ENCODE measurements at places on chromosomes 3 and 15.

DNA sequence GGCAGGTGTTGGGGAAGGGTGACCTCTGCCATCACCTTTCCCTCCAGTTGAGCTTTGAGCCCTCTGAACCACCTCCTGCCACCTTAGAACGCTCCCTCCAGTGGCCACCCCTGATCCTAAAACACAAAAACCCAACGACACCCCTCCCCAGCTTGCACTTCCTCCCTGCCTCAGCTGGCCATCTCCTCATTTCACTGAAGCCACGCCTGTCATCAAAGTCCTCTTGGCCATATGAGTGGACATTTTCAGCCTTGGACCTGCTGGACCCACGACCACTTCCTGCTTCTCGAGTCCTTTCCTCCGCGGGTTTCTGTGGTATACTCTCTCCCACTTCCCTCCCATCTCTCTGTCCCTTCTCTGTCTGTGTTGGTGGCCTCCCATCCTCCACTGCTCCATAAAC lies 48.5 kb upstream of the NR2C2 start:
- no peak for DNase-seq

DNA sequence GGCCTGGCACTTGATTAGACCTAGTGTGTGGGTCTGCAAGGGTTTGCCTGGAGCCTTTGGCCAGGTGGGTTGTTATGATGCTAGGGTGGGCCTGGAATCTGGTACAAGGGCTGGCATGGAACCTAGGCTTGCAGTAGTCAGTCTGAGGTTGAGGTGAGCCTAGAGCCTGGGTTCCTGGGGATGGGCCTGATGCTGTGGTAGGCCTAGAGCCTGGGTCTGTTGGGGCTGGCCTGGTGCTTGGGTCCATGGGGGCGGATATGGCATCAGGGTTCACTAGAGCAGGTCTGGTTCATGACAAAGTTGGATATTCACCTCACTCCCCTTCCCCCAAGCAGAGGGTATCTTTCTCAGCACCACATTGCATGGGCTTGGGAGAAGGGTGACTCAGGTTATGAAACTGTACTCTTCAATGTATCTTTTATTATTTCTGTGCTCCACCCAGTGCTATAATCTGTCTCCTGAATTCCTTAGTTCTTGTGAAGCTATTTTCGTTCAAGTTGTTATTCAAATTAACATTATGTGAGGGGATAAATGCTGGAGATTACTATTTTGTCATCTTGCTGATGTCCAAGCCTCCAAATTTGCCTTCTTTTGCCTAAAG lies 274.4 kb downstream of the NFKBIZ start:
- no peak for DNase-seq

DNA sequence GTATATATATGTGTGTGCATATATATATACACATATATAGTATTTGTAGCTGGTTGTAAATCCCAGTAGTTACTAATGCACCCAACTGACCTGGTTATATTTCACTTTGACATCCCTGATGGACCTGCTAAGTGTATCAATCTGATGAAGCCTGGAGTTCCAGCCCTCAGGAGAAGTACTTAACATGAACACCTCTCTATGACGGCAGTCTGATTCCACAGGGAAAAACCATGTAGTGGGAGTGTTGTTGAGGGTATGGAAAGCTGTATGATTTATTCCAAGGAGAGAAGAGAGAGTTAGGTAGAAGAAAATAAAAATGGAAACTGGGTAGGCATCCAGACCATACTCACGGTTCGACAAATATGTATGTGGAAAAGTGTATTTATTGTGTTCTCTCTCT lies 531.2 kb upstream of the SEMA6D start:
- DNase-seq, result no peak

DNA sequence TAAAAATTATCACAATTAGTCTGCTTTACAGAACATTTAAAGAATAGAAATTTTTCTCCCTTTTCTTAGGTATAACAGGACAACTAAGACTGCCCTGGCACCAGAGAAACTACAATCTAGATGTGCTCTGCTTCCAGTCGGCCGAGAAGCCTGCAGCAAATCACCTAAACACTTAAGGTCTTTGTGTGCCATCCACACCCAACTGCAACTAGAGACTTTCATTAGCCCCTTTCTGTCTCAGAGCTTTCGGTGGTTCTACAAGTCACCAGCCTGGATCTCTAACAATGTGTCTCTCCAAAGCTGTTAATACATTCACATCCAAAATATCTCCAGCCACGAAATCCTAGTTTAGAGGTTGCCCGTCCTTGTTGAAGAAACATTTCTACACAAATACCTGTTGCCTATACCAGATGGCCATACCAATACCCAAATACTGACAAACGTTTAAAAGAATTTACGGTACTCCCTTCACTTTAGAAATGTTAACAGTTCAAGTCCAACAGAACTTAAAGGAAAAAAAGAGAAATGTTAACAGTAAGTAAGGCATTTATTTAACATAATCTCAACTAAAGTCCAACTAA lies 6.7 kb downstream of the PRC1 start:
- DNase-seq, result no peak

- DNase-seq, result no peak
Observed at GRCh38 chr15:33494306-33494705, 183.5 kb downstream of the RYR3 start.

DNA sequence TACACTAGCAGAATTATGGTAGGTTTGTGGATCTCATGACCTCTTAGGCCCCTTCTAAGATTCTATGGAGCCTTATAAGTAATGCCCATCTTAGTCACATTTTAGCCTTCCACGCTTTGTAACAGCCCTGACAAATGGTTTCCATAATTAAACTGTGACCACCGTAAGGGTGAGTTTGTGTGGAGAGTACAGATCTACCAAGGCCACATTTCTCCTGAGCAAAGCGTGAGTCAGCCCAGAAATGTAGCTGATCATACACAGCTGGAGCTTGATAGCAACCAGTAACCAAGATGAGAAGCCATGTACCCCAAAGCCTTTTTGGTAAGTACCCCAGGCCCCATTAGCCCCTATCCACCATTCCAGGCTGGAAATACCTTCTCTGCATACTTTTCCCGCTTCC lies 31.7 kb downstream of the CHAC1 start:
- no peak for DNase-seq

GRCh38 chr15:70376031-70376928 lies 278.6 kb upstream of the TLE3 start:
- peak; percentile 67 for DNase-seq

GRCh38 chr15:79680720-79681119 lies 216.1 kb downstream of the MTHFS start:
- DNase-seq, result no peak

- DNase-seq, result no peak
Observed at GRCh38 chr15:73648014-73648295, 14.8 kb upstream of the NPTN start.

DNA sequence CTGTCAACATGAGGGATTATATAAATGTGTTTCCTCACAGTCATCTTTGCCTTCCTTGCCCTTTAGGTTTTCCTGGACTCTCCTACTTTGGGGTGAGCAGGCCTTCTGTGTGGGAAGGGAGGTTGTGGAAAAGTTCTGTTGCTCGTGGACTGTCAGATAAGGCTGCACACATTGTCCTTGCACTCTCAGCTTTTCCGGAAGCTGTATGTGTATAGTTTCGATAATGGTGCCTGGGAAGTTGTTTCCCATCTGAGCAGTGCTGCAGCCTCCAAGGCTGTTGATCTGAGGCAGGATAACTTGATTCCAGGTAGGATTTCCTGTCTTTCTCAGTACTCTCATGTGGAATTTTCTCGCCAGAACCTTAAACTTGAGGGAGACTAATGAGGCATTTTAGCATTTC lies 297.8 kb upstream of the AZI2 start:
- no peak for DNase-seq

DNA sequence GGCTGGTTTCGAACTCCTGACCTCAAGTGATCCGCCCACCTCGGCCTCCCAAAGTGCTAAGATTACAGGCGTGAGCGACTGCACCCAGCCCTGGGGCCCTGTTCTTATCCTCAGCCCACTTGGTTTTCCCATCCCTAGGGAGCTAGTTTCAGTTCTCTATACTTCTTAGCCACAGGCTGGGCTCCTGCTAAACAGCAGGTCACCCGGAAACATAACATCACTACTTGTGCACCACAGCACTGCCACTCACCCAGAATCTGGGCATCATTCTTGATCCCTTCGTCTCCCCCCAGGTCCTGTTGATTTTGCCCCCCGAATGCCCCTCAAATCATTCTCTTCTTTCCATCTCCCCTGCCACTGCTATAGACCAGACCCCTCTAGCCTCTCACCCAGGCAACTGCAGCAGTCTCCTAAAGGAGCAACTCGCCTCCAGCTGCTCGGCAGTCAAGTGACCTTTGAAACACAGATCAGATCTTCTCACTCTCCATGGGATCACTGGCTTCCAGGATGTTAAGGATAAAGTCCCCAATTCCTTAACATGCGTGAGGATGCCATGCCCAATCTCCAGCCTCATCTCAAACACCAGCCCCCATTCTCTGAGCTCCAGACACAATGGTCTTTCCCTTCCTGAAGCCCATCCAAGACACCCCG lies 5.6 kb upstream of the AP3S2 start:
- DNase-seq, result no peak

DNA sequence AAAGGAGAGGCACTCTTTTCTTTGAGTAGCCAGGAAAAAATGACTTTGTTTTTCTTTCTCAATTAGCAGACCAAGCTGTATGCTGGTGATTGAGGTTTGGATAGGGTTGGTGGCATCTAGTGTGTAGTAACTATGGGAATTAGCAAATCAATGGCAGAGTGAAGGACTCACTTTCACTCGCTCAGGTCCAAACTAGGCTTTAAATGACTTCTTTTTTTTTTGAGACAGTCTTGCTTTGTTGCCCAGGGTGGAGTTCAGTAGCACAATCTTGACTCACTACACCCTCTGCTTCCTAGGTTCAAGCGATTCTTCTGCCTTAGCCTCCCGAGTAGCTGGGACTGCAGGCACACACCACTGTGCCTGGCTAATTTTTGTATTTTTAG lies 35.9 kb downstream of the PRKCI start:
- DNase-seq, result no peak

GRCh38 chr3:100068826-100069225 lies 45.5 kb downstream of the FILIP1L start:
- peak; percentile 37 for DNase-seq

DNA sequence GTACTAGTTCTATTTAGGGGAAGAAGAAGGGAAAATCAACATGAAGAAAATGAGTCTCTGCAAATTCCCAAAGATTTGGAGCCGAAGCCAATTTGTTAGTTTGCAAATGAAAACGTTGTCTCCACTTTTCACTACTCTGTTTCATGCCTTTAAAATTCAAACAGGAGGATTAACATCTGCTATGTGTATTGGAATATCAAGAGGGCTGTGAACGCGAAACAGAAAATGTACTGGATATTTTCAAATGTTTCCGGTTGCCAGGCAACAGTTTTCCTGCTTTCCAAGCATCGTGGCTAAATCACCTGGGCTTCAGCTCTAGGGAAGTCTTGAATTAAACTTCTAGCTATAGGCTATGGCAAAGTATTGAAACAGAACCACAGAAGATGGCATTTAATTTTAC lies 172.8 kb downstream of the KCNMB2 start:
- DNase-seq, result peak; percentile 27

GRCh38 chr15:92226020-92226612 lies 167.6 kb upstream of the ST8SIA2 start:
- no peak for DNase-seq

DNA sequence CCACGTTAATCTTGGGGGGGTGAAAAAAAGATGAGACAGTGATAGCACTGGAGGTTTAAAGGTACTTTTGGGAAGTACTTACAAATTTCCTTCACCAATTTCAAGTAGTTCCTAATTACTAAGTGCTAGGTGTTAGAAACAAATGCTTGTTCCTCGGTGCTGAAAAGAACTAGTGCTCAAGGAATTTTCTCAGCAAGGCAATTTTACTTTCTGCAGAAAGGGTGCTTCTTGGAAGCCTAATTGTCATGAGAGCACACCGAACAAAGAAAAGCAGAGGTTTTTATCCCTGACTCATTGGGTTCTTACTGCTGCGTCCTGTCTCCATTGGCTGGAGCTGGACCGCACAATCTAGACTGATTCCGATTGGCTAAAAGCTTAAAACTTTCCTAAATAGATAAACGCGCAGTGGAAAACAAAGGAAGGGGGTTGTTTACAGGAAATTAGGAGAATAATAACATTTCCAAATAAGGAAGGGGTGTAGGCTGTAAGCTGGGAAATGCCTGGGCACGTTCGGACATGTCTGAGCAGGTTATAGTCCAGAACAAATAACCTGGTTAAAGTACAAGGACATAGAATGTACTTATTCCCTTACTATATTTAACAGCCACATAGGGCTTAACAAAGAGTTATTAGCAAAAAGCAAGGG lies 49.6 kb downstream of the CHD2 start:
- DNase-seq, result no peak

GRCh38 chr3:143731776-143732175 lies 116.5 kb downstream of the SLC9A9 start:
- peak; percentile 76 for DNase-seq

- DNase-seq, result no peak
Observed at GRCh38 chr15:82132742-82133141, 86.9 kb upstream of the MEX3B start.

GRCh38 chr15:41494922-41495735 lies 1.5 kb downstream of the ITPKA start:
- DNase-seq, result no peak

GRCh38 chr15:72809329-72809728 lies 25.8 kb upstream of the ADPGK start:
- DNase-seq, result no peak

DNA sequence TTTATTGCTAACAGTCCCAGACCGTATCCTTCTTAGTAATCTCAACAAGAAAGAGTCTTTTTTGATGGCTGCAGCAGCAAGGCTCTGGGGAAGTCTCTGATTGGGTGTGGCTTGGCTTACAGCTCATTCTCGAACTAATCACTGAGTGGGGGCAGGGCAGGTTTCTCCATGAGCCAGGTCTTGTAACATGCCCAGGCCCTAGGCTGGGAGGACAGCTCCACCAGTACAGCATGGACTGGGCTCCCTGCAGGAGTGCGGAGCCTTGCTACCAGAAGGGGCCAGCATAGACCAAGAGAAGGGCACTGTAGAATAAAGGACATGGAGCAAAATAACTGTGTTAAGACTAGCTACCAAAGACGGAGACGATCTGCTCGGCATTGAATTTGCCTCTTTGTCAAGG lies 7.2 kb downstream of the CD276 start:
- no peak for DNase-seq

- no peak for DNase-seq
Observed at GRCh38 chr15:67792250-67792942, 32.9 kb upstream of the SKOR1 start.

GRCh38 chr15:88803241-88803919 lies at the start of gene ACAN:
Gene ACAN, plus strand, starts transcription at chr15:88803436. Its CDS starts 32,771 bp downstream, at chr15:88836207.
- no peak for DNase-seq

- no peak for DNase-seq
Observed at GRCh38 chr3:30764281-30764680, 130.2 kb downstream of the GADL1 start.

GRCh38 chr15:41778521-41778920 lies 4.2 kb downstream of the MAPKBP1 start:
- no peak for DNase-seq

- DNase-seq, result no peak
Observed at GRCh38 chr15:70866982-70867641, 13.2 kb upstream of the LARP6 start.

DNA sequence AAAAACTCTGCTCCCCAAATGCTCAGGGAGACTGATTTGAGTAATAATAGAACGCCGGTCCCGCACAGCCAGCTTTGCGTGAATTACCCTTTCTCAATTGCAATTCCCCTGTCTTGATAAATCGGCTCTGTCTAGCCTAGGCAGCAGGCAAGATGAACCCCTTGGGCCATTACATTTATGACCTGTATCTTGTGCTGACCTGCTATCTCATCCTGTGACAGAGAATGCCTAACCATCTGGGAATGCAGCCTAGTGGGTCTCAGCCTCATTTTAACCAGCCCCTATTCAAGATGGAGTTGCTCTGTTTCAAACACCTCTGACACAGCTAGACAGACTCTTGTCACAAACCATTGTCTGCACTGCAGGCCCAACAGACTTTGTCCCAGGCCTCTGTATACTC lies 13.8 kb upstream of the NUP210 start:
- no peak for DNase-seq
